ENCODE measurements at places on chromosomes 11 and 22.
A peak's percentile ranks its signal among the peaks of the same experiment; 100 is the strongest.

GRCh38 chr11:113370634-113371033 lies 16.9 kb upstream of the ANKK1 start:
- DNase-seq = no peak

- DNase-seq = no peak
These were observed 15.8 kb downstream of the TPST2 start for GRCh38 chr22:26574001-26574723.

DNA sequence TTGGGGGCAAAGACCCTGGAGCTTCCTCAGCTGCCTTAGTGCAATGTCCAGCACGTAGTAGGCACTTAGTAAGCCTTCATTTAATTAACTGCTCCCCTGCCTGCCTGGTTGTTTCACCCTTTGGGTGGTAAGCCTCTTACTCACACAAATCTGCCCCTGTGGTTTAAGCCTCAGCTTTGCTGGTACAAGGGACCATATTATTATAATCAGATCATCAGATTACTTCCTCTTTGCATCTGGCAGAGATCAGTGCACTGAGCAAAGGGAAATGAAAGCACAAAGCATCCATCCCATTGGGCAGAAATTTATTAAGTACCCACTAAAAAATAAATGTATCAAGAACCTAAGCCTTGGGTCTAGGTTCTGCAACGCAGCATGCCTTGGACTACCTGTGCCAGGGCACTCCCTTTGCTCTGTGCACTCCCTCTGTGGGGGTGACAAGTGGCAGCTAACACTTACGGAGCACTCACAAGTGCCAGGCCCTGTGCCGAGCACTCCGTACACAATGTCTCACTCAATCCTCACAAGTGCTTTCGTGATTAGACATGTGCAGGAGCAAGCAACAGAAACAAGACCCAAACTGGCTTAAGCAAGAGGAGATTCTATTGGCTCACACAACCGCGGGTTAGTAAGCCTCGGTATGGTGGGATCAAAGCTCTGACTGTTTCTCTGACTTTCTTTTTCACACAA lies 34.9 kb upstream of the DAGLA start:
- DNase-seq = no peak

GRCh38 chr11:65112546-65113360 lies 1.1 kb downstream of the TM7SF2 start:
- DNase-seq = peak; percentile 74

GRCh38 chr22:20904980-20905355 lies 12.2 kb upstream of the CRKL start:
- no peak for DNase-seq

DNA sequence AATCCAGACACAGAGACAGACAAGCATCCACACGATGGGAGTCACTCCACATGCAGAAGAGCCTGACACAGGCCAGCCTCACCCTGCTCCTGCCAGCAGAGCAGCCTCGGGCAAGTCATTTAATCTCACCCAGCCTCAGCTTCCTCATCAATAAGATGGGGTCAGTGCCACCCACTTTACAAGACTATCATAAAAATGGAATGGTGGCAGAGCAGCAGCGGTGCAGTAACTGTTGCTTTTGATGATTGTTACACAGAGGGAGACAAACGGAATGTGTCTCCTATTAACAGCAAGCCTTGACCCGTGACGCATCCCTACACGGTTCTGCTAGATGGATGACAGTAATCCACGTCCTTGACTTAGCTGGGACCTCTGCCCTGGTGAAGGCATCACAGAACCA lies 26.0 kb upstream of the ARFGAP3 start:
- no peak for DNase-seq

DNA sequence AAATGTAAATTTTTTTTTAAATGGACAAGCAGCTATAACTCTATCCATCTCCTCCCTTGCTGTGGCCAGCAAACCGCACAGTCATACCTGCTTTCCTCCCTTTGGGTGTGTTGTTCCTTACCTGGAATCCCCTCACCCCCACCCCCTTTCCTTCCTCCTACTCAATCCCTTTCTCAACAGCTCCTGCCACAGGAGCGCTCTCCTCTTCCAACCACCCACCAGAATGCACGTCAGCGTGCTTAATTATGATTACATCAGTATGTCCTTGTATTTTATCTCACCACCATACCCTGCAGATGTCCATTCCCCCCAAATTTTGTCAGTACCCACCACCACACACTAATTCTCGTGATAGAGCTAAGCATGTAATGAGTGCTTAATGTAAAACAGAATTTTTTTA lies 60.9 kb upstream of the LMO2 start:
- DNase-seq = no peak

GRCh38 chr11:38543311-38543710 lies 1945.3 kb upstream of the RAG2 start:
- DNase-seq = no peak

DNA sequence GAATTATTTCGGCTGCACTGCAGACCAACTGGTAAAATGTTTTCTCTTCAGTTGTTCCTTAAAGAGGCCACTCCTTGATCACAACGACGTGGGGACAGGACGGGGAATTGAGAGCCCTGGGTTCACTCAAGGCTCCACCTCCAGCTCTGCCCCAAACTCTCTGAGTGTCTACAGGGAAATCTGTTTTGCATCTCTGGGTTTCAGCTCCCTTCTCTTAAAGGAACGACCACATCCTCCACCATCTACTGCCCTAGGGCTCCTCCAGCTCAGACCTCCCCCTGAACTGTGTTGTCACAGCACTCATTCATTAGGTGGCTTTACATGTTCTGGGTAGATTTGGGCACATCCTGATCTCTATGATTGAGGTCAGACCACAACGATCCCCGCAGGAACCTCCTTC lies 5.1 kb upstream of the PPFIA1 start:
- no peak for DNase-seq

- DNase-seq = no peak
These were observed 20.8 kb downstream of the TUBGCP6 start for GRCh38 chr22:50224071-50224470.

DNA sequence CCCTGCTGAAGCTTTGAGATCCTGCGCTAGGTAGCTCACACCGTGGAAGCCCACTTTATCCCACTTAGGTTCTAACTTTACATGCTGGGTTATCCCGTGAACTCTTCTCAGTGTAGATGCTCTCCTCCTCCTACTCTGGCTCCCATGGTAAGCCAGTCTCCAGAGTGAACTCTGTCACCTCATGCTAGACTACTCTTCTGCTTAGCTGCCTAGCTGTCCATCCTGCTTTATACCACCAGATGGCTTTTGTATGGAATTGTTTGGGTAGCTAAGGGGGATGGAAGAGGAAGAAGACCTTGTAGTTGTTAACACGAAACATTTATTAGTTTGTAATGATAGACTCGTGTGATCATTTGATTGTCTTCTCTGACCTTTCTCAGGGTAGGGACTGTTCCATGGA lies 46.8 kb downstream of the EMSY start:
- no peak for DNase-seq
